Mammary epithelial cell (primary cell): ENCODE measurements at places on chromosomes 4 and X.
A peak's percentile ranks its signal among the peaks of the same experiment; 100 is the strongest.

GRCh38 chrX:140608111-140608510 lies 101.4 kb upstream of the LINC00632 start:
- no peak for DNase-seq

GRCh38 chrX:30865015-30865414 lies 24.0 kb downstream of the TAB3 start:
- peak; percentile 21 for DNase-seq

- DNase-seq = peak; percentile 53
These were observed 59.3 kb upstream of the HS3ST1 start for GRCh38 chr4:11487868-11488544.

DNA sequence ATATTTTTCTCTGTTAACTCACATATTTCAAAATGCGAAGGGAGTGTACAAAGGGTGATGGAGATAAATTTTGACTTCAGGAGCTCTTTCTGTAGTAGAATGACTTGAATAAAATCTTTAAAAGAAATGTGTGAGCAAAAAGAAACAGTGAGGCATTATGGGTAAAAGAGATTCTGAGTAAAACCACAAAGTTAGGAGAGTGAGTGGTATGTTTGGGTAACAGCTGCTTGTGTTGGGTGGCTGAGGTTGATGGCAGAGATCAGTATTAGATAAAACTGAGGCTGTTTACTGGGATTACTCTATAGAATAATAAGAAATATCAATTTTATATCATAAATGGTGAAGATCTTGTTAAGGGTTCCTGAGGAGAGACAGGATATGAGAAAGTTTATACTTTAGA lies 434.2 kb upstream of the AMOT start:
- no peak for DNase-seq
